ENCODE measurements at places on chromosomes 11 and 22.
A peak's percentile ranks its signal among the peaks of the same experiment; 100 is the strongest.

GRCh38 chr22:24887260-24887659 lies 59.2 kb downstream of the LHFPL7 start:
- no peak for DNase-seq

GRCh38 chr11:76885390-76886097 lies 24.8 kb downstream of the ACER3 start:
- DNase-seq, result no peak

GRCh38 chr11:111378861-111379601 lies at the start of gene POU2AF1:
Gene POU2AF1 (minus strand): TSS chr11:111379275. CDS start chr11:111379177, 98 bp downstream.
- peak; percentile 17 for DNase-seq

DNA sequence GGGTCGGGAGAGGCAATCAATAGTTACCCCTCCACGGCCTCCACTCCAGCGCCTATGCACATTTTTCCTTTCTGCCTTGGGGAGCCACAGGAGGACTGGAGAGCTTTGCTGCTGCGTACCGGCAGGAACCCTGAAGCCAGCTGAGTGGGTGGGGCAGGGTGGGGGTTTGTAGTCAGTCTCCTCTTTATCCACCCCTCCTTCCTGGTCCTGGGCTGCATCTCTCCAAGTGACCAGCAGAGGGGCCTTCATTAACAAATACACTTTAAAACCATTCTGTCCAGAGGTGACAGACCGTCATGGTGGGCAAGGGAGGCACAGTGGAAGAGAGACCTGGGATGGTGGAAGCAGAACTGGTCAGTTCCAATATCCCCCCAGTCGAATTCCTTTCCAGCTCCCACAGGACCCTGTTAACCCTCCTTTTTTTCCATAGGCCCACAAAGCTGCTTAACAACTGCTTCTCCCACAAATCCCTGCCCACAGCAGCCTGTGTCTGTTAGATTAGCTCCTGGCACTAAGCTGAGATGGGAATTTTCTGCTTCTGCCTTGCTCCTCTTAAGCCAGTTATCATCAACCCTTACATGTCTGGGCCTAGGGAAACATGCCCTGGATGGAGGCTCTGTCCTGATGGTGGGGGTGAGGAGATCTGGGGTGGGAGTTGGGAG lies 3.9 kb upstream of the ABCG4 start:
- DNase-seq, result no peak

DNA sequence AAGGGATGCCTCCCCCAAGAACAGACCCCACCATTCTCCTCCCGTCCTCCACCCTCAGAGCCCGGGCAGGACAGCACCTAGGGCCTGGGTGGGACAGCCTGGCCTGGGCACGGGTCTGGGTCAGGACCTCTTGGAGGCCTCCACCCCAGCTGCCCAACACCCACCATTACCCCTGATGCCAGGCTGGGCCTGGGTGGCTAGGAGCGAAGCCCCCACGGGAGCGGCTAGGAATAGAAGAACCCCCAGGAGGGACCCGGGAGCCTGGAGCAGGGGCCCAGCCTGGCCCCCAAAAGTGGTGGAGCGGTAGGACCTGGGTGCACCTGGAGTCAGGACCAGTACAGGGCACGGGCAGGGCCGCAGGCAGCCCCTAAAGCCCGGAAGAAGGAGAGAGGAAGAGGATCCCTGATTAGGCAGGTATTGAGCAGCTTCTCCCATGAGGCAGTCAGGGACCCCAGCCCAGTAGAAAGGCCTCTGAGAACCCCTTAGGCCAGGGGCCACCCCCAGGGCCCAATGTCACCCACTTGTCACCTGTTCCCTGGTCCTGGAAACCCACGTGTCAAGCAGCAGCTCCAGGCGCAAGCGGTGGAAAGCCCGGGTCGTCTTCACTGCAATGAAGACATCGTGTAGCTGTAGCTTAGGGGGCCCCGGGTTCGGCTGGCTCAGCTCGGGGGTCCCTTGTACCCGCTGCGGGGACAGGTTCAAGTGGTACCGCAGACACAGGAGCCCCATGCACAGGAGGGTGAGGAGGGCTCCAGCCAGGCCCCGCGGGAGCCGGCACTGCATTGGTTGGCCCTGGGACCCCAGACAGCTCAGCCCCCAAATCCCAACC lies 575 bp downstream of the MFNG start:
- DNase-seq, result no peak

- no peak for DNase-seq
Observed at GRCh38 chr22:23533328-23533762, 46.7 kb downstream of the IGLL1 start.

GRCh38 chr11:103397369-103397768 lies 288.1 kb downstream of the DYNC2H1 start:
- no peak for DNase-seq

- no peak for DNase-seq
Observed at GRCh38 chr11:64765291-64765850, 5.6 kb upstream of the PYGM start.

GRCh38 chr11:12090061-12090591 lies 20.3 kb upstream of the MICAL2 start:
- no peak for DNase-seq

DNA sequence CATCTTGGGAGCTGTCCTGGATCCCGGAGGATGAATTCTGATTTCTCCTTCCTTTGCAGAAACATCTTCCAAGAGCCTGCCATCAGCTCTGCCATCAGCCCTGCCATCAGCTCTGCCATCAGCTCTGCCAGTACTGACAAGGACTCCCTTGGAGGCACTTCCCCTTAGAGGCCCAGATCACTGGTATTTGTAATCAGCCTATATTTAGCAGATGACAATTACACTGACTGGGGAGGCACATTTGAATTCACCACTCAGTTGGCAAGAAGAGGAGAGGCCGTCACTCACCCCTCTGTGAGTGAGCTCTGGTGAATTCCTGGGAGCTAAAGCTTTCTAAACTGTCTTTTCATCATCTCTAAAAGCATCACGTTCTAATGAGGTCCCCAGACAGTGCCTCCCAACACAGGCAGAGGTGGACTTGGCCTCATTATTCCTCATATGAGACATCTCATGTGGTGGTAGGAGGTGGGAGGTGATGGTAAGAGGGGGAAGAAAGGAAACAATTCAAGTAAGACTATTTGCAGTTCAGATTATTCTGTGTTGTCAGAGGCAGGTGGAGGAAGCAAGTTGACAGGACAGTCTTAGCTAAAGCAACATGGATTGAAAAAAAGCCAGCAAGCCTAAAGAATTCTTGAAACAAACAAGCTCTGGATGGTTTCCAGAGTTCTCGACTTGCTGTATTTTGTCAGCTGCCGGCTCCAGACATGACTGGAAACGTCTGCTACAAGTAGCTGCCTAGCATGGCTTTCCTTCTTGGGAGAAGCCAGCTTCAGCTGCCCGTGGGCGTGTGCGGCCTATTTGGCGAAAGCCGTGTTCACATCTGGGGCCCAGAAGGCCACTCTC lies 771.7 kb downstream of the TBC1D22A start:
- no peak for DNase-seq

DNA sequence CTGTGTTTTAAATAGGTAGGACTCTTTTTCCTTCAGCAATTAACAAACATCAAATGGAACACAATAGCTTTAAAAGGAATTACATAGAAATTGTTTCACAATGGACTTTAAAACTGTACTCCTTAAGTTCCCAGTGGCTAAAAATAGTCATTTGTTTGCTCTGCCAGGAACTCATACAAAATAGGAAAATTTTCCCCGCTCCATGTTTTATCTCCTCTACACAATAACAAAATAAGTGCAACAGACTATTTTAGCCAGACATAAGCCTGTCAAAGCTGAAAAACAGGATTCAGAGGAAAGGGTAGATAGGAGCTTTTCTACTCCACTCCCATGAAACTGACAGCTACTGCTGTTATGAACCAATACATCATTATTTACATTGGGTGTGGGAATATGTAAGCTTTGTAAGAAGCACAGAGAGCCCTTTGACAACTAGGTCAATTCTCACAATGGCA lies 90.1 kb downstream of the STK33 start:
- no peak for DNase-seq

GRCh38 chr22:31363885-31364465 lies 17.8 kb upstream of the PATZ1 start:
- no peak for DNase-seq

DNA sequence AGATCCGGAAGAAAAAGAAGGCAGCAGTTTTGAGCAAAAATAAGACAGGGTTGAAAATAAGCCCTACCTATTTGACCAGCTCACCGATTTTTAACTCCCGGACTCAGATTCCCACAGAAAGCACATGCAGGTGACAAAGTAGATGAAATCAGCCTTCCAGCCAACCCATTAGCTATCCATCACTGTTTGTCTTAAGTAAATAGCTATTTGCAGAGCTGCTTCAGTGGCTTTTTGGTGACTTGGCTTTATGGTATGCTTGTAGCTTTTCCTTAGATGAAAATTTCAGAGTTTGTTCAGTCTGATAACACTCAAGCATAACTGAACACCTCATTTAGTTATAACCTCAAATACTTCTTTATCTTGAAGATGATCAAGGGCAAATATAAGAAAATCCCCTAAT lies 192.6 kb downstream of the HIPK3 start:
- no peak for DNase-seq

DNA sequence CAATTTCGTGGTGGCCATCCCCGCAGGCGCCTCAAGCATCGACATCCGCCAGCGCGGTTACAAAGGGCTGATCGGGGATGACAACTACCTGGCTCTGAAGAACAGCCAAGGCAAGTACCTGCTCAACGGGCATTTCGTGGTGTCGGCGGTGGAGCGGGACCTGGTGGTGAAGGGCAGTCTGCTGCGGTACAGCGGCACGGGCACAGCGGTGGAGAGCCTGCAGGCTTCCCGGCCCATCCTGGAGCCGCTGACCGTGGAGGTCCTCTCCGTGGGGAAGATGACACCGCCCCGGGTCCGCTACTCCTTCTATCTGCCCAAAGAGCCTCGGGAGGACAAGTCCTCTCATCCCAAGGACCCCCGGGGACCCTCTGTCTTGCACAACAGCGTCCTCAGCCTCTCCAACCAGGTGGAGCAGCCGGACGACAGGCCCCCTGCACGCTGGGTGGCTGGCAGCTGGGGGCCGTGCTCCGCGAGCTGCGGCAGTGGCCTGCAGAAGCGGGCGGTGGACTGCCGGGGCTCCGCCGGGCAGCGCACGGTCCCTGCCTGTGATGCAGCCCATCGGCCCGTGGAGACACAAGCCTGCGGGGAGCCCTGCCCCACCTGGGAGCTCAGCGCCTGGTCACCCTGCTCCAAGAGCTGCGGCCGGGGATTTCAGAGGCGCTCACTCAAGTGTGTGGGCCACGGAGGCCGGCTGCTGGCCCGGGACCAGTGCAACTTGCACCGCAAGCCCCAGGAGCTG lies 24.8 kb downstream of the ADAMTS15 start:
- no peak for DNase-seq

DNA sequence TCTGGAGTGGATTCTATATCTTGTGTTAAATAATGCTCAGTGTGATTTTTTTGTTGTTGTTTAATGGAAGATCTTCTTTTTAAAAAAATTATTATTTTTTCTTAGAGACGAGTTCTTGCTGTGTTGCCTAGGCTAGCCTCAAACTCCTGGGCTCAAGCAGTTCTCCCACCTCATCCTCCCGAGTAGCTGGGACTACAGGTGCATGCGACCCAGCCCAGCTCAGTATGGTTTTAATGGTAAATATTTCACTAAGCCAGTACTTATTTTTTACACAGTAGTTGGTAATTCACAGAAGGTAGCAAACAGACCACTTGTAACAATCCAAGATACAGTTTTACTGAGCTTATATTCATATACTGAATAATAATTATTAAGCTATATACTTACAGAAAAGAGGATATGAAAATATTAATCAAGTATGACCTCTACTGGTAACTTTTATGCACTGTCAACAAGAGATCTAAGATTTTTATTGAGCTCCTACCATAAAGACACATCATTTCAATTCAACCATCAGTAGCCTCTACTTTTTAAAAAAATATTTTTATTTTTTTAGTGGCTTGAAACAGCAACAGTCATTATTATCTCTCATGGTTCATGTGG lies 6.1 kb upstream of the CD59 start:
- no peak for DNase-seq

DNA sequence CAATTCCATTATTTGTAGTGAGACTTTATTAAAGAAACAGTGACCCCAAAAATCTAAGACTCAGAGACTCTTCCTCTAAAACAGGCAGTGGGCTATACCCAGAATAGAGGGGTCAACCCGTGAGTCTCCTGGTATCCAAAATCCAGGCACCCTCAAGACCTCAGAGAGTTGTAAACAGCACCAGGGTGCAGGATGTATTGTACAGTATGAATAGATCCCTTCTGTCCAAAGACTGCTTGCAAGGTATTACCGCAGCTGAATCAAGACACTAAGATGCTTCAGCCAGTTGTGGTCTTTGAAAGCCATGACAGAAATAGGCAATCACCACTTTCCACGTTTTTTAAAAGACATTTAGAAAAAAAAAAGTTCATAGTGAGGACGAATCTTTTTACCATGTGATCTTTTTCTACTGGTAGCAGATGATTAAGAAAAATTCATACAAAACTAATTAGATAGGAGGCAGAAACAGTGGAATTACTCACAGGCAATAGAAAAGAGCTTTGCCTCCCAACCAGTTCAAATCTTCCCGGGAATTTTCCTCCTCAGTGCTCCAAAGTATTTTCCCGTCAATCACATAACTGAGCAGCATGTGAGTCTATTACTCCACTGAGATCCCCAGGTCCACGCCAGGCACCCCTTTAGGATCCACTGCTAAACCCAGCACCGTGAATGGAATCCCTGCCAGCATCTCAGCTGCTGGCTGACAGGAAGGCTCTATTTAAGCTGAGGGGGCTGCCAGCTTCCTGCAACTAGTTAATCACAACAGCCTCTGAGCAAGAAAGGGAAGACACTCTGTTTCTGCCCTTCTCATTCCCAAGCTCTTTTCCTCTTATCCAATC lies 113.1 kb downstream of the ETS1 start:
- DNase-seq, result no peak

DNA sequence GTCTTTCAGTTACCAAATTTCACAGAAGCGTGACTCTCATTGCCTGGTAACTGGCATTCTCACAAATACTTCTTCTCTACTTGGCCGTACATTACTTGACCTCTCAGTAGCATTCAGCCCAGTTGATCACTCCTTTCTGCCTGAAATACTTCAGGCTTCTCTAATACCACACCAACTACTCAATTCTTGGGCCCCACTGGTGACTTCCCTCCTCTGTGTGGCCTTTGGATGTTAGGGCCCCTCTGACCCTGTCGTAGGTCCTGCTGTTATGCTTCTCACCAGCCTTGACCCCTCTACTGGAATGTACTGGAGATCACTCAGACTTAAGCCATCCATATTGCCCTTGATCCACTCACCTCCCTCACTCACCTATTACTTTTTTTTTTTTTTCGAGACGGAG lies 2.2 kb upstream of the EFCAB6 start:
- no peak for DNase-seq

DNA sequence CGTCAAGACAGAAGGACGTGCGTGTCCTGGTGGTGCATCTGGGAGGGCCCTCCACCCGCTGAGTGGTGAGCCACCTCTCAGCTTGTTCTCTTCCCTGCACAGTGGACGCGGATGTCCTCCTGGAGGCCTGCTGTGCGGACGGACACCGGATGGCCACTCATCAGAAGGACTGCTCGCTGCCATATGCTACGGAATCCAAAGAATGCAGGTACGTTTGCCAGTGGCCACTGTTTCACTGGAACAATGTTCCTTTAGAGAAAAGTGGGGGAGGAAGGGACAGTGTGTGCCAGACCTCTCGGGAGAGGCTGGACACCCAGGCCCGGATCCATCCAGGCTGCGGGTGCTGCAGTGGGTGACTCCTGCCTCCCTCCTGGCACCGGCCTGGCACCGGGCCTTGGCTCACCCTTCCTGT lies 15.9 kb downstream of the FBLN1 start:
- no peak for DNase-seq

Data from stimulated activated CD8-positive, alpha-beta memory T cell treated with anti-CD3 and anti-CD28 coated beads, Interleukin-2, amount 100 ng/mL, for 1 hour (primary cell).